ENCODE measurements at places on chromosomes 4 and X.

GRCh38 chr4:116055857-116056827 is 942.7 kb upstream of the NDST4 start:
- no peak for DNase-seq

GRCh38 chr4:181569553-181569952 is 673.6 kb upstream of the TENM3 start:
- DNase-seq = no peak

DNA sequence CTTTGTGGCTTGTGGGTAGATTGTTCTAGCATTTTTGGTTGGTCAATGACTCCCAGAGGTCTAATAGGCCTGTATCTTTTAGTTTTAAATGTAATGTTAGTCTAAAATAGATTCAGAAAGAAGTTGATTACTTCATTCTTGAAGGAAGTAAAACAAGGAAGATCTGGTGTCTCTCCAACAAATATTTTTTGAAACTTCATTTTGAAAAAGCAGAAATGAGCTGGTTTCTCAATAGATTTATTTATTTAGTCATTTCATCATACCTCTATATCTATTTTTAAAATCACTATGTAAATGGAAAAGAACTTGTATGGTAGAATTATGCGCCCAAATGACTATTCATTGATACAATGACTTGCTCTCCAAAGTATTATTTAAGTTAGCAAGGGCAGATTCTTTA is 7.2 kb downstream of the HTR2C start:
- DNase-seq = peak; percentile 29

- DNase-seq = no peak
Measured at GRCh38 chrX:54715621-54716020, 82.4 kb downstream of the ITIH6 start.

GRCh38 chrX:153708415-153708814 is 15.8 kb downstream of the BCAP31 start:
- DNase-seq = peak; percentile 59

- DNase-seq = no peak
Measured at GRCh38 chr4:84579403-84579776, 3.5 kb upstream of the CDS1 start.

DNA sequence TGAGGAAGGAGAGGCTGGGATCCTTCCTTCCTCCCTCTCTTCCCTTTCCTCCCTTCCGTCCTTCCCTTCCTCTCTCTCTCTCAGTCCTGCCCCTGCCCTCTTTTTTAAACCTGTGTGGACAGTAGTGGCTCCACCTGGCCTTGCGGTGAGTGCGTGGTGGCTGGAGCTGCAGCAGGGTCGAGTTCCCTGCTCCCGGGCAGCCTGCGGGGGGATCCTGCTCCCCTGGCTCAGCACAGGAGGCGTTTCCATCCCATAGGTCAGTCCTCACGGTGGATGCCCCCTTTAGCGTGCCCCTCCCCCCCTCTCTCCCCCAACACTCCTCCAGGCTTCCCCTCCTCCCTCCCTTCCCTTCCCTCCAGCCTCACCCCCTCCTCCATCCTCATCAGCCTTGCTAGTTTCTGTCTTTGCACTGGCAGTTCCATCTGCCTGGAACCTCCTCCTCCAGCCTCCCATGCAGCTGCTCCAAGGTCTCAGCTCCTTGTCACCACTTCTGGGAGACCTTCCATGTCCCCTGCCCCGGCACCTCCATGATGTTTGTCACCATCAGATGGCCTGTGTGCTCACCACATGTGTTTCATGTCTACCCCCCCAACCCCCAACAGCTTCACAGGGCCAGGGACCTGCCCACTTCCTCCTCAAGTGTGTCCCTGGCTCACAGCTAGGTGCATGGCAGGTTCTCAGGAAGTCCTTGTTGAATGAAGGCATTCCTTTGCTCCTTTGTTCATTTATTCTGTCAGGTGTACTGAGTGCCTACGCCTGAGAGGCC is 68.4 kb downstream of the PSAPL1 start:
- DNase-seq = no peak

DNA sequence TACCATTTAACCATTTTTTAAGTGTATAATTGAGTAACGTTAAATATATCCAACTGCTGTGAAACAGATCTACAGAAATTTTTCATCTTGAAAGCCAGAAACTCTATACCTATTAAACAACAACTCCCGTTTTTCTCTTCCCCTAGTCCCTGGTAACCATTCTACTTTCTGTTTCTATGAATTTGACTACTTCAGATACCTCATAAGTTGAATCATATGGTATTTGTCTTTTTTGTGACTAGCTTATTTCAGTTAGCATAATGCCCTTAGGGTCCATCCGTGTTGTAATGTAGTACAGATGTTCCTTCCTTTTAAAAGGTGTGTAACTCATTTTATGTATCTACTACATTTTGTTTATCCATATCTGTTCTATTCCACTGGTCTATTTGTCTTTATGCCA is 48.7 kb downstream of the STAG2 start:
- no peak for DNase-seq

DNA sequence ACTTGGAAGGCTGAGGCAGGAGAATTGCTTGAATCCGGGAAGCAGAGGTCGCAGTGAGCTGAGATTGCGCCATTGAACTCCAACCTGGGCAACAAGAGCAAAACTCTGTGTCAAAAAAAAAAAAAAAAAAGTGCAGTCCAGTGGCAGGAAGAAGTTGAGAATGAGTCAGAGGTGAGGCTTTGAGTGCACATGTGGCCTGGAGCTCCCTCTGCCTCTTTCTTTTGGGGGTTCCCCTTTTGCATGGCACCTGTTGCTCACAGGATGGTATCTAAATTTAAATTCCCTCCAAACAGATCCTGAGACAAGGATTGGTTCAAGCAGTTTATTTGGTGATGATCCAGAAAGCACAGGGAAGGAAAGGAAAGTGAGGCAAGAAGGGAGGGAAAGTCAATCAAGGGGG is 151.4 kb upstream of the STX18 start:
- no peak for DNase-seq

- DNase-seq = no peak
Measured at GRCh38 chr4:20253283-20253734, 1.6 kb downstream of the SLIT2 start.

DNA sequence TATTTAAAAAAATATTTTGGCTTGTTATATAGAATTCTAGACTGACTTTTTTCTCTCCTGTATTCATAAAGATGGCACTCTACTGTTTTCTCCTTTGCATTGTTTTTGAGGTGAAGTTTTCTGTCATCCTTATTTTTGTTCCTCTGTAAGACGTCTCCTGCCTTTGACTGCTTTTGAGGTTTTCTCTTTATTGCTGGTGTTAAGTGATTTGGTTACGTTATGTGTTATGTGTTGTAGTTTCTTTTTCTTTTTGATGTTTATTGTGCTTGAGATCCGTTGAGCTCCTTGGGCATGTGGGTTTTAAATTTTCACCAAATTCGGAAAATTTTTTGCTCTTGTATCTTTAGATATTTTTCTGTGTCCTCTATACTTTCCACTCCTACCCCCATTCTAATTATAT is 50.0 kb downstream of the KDM6A start:
- no peak for DNase-seq

GRCh38 chrX:123801901-123802300 is 58.0 kb upstream of the XIAP start:
- DNase-seq = no peak

DNA sequence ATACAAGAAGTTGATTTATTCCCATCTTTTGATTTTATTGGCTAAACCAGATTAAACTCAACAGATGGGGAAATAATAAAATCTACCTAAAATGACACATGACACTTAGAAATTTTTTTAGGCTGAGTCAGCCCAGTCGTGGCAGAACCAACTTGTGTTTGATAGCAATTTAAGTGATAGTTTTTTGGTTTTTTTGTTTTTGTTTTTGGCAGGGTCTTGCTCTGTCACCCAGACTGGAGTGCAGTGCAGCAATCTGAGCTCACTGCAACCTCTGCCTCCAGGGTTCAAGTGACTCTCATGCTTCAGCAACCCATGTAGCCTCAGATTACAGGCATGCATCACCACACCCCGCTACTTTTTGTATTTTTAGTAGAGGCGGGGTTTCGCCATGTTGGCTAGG is 370.3 kb upstream of the NOCT start:
- DNase-seq = no peak

DNA sequence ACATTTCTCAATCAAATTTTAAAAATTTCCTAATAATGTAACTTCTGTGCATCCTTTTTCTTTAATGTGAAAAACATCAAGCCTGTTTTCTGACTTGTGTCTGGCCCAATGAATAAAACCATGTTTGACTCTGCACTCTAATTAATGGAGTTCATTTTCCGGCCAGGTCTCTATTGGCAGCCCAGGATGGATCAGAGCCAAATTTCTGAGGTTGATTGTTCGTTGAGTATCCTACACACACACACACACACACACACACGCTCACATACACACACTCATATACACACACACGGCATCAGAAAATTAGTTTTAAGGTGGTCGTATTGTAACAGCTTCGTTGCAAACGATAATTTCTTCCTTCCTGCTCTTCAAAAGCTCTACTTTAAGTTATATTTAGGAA is 28.9 kb upstream of the TLL1 start:
- DNase-seq = no peak

GRCh38 chr4:152850377-152850776 is 70.6 kb downstream of the ARFIP1 start:
- DNase-seq = peak; percentile 85

DNA sequence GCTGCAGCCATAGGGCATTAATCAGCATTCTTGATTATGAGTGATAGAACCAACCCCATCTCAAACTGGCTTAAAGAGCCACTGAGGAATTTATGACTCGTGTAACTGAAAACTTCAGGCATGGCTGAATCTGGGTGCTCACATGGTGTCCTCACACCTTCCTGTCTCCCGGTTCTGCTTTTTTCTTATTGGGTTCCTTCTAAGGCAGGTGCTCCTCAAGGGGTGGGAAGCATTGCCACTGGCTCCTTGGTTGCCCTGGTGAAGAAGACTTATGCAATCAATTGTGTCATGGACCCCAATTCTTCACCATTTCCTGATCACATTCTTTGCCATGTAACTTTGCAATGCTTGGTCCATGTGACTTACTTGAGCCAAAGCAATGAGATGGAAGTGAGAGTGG is 4.3 kb upstream of the ZCCHC4 start:
- no peak for DNase-seq

GRCh38 chr4:83212041-83212851 is 72.4 kb downstream of the COQ2 start:
- no peak for DNase-seq

DNA sequence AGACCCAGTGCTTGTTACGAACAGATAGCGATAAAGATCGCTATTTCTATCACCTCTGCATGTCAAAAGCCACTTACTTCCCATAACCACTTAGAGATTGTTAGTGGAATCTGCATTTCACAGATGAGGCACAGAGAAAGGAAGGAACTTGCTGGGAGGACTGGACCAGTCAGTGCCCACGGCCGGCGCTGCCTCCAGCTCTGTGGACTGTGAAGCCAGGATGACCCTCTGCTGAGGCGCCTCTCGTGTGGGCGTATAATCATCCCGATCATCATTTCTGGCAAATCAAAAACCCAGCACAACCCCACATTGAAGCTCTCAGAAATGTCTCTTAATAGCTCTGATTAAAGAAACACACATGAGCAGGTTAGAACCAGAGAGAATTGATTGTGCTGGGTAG is 61.5 kb upstream of the ADRA2C start:
- DNase-seq = no peak

DNA sequence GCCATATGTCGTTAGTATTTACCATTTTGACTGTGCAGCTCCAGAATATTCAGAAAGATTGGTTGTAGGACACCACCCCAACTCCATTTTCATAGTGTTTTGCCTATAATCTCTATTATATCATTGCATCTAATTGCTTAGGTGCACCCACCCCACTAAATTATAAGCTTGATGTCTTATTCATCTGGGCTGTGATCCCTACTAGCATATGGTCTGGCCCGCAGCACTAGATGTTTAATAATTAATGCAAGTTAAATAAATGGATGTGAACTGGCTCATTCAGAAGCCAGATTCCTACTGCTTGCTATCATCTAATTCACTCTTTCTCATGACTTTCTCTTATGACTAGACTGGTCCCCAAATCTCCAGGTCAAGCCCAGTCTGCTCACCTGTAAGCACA is 143.5 kb downstream of the RELL1 start:
- no peak for DNase-seq

DNA sequence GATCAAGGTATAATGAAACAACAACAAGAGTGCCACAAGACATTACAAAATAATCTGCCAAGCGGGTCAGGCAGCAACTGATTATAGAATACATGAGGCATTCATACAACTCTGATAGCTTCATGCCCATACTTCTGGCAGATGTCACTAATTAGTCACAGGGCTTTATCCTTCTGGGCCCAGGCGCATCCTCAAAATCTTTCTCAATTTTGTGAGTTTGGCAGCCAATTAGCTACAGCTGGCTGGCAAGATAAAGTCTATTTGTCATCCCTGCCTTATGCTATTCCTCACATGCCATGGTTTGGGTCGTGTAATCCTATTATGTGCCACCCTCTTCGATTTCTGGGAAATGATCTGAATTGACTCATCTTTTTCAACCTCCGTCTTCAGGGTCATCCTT is 254.3 kb downstream of the PACRGL start:
- DNase-seq = no peak

DNA sequence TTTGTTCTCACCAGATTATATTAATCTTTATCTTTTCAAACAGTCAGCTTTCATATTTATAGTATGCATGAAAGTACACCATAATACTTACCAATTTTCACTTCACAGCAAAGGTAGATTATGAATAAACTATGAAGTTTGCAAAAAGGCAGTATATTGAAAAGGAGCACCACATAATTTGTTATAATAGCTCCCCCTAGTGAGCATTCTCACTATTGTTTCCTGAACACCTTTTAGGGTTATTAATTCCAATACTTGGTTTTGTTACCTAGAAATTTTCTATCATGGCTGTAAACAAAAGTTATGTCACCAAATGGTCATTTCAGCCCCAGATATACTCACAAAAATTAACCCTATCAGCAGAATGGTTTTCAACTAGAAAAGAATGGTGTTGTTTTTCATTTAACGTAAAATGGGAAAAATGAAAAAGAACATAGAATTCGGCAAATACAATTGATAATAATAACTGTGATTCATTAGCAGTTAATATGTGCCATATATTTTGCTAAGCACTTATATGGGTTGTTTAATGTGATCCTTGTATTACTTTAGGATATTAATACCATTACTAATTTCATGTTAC is 30.2 kb upstream of the NKX6-1 start:
- DNase-seq = peak; percentile 22

GRCh38 chrX:75361788-75362187 is 87.9 kb downstream of the UPRT start:
- no peak for DNase-seq

DNA sequence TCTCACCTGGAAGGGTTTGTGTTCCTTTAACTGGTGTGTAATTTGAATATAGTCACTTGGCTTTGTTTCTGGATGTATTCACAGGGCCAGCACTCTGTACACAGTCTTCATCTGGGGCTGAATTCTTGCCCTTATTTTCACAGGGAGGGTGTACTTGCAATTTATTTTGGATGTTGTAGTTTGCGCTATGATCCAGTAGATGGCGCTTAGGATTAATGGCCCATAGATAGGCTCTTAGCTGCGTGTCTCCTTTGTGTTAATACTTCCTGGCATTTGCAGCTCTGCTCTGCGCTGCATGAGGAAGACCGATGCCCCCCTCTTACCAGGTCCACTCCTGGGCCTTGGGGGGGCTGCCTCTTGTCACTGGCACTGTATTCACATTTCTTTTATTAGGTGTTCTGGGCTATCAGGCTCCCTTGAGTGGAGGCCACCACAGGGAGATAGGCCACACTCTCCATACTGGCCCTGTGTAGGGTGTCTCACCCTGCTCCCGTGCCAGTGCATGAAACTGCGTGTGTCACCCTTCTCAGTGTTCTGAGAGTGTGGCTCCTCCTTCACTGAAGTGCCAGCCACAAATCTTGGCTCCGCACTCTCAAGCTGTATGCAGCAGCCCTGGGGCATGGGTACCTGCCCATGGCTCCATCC is 562.2 kb downstream of the ZIC3 start:
- peak; percentile 31 for DNase-seq

- no peak for DNase-seq
Measured at GRCh38 chr4:79757600-79757999, 315.4 kb downstream of the ANTXR2 start.
